ENCODE measurements at places on chromosomes 12 and 14.

GRCh38 chr12:131983026-131983425, 33.3 kb downstream of the EP400 start:
- no peak for DNase-seq

DNA sequence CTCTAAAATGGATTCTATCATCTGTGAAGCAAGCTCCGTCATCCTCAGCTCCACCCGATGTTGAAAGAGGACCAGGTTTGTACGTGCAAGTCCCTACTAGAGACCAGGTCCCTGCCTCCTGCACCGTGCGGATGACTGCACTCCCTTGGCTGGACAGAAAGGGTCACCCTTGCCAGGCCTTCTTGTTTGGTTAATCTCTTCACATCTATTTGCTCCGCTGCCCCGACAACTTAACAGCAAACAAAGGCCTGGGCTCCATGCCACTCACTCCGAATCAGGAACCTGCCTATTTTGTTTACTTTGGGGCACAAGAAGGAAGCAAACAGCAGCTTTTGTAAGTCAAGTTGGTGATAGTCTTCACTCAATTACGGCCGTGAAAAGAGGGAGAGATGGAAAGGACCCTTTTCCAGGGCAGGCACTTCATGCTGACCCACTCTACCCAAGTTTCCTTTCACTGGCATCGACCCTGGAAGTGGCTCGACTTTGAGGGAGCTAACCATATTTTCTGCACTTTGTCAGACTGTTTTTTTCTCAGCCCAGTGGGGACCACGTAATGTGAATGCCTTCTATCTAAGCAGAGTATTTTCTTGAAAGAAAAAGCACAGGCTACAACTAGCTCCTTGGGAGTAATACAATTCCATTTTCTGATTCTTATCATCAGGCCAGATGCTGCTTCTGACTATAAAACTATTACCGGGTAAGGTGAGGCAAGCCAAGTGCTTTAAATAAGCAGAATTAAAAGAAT, 202.6 kb downstream of the FOXN3 start:
- no peak for DNase-seq

DNA sequence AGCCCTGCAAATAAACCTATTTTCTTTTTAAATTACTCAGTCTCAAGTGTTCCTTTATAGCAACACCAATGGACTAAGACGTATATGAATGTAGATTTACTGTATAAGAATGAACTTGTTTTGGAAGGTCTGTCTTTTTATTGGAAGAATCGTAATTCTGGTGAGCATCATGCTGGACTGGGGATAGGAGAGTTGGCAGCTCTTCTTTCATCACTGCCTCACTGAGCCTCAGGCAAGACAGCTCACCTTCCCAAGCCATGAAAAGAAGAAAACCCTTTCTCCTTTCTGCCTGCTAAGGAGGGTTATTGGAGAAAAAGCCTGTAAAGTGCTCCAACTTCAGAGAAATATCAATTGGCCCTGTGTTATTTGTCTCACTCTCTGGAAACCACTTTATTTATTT, 9.1 kb upstream of the RNF34 start:
- DNase-seq, result no peak

DNA sequence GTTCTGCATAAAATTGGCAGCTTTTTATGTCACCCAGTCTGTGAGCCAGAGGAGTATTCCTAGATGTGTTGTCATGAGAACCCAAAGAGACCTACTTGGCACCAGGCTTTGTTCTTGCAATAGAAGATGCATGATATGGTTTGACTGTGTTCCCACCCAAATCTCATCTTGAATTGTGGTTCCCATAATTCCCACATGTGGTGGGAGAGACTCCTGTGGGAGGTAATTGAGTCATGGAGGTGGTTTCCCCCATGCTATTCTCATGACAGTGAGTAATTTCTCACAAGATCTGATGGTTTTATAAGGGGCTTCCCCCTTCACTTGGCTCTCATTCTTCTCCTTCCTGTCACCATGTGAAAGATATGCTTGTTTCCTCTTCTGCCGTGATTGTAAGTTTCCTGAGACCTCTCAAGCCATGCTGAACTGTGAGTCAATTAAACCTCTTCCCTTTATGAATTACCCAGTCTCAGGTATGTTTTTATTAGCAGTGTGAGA, 572.0 kb upstream of the ATP2B1 start:
- no peak for DNase-seq

DNA sequence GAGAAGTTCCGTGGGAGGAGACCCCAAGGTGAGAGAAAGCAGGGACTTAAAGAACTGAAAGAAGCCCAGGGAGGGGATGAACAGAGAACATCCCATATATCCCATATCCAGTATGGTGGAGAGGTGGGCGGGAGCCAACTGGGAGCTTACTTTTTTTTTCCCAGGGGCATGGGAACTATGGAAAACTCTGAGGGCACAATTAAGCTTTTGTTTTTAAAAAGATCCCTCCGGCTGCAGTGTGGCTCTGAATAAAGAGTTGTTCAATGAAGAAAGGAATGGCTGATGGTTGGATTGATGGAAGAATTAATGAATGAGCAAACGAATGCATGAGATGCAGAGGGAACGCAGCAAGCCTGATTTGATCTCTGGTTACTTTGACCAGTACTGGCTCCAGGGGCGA, 12.6 kb downstream of the NTF3 start:
- no peak for DNase-seq

GRCh38 chr12:43310596-43310995, 241.4 kb downstream of the ADAMTS20 start:
- DNase-seq, result no peak

GRCh38 chr12:105659355-105660075, 329.0 kb downstream of the C12orf75 start:
- DNase-seq, result no peak

DNA sequence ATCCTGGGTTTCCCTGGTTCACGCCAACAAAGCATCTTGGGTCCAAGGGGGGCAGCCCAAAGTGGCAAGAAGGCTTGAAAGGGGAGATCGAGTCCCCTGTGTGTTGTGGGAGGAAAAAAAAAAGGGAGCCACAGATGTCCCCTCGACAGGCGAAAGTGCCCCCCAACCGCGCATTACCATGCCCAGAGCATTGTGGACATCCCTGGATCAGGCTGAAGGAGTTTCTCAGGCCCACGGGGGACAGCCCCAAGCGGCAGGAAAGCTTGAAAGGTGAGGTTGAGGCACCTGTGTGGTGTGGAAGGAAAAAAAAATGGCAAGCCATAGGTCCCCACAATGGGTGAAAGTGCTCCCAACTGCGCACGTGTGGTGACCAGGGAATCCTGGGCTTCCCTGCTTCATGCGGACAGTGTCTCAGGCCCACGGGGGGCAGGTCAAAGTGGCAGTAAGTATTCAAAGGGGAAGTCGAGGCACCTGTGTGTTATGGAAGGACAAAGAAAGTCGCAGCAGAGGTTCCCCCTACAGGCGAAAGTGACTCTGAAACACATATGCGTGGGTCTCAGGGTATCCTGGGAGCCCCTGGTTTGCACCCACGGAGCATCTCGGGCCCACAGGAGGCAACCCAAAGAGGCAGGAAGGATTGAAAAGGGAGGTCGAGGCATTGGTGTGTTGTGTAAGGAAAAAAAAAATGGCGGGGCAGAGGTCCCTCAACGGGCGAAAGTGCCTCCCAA, 580.1 kb downstream of the ALG10 start:
- no peak for DNase-seq

GRCh38 chr12:122021822-122022392, at the start of gene BCL7A:
Gene BCL7A, plus strand, starts transcription at chr12:122021884. Its CDS starts 208 bp downstream, at chr12:122022092.
- DNase-seq, result peak; percentile 19

- DNase-seq, result no peak
Measured at GRCh38 chr14:83251402-83251801, 1717.7 kb upstream of the SEL1L start.

DNA sequence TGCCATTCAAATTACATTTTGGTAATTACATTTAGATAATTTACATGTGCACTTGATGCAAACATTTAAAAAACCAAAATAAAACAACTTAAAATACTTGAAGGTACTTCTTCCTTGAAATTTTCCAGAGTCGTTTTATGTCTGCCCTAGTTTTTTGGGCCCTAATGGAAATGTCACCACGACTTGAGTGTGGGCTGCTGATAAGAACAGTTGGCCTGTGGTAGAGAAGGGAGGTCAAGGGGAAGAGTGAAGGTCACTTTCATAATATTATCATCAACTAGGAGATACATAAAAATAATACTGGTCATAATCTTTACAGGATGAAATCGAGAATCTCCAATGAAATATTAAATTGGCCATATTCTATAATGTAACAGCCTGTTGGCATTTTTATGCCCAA, 23.1 kb downstream of the ZDHHC17 start:
- DNase-seq, result no peak
